ENCODE measurements at places on chromosomes 3 and 15.
A peak's percentile ranks its signal among the peaks of the same experiment; 100 is the strongest.

DNA sequence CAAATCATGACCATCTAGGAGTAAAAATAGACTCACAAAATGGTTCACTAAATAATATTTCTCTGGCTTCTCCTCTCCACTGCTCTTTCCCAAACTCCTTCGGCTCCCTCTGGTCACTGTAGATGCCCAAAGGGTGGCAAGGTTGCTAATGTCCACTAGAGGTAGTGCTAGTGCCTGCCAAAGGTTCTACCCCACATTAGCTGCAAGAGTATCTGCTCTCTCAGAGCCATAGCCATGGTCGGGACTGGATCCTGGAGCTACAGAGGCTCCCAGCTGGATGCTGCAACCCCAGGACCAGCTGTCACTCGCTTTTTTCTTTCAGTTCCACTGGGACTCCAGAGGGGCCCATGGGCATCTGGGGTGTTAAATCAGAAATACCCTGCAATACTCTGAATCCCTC is 8.5 kb downstream of the HTR3D start:
- no peak for DNase-seq

- no peak for DNase-seq
These were observed 223.8 kb upstream of the SATB1 start for GRCh38 chr3:18648868-18649462.

GRCh38 chr3:196198771-196199753 is 12.1 kb downstream of the ZDHHC19 start:
- no peak for DNase-seq

- DNase-seq, result peak; percentile 94
These were observed 2.1 kb downstream of the IDH2 start for GRCh38 chr15:90099868-90100831.

DNA sequence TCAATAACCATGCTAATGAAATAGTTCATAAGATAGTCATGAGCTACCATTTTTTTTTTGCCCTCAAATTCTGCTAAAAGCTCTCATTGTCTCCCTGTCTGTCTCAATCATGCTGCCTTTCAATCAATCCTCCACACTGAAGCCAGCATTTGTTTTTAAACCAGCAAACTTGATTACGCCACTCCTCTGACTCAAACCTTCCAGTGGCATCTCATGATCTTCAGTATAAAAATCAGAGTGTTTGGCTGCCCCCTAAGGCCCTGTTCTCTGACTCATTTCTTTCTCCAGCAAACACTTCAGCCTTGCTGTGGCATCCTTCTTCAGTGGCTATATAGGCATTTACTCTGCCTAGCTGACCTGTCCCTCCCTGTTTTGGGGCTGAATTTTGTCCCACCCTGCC is 36.0 kb upstream of the EOMES start:
- DNase-seq, result peak; percentile 53

- no peak for DNase-seq
These were observed 181.6 kb downstream of the EPHA6 start for GRCh38 chr3:96996009-96996408.

GRCh38 chr3:78183906-78184599 is 1144.2 kb downstream of the ROBO2 start:
- DNase-seq, result no peak

DNA sequence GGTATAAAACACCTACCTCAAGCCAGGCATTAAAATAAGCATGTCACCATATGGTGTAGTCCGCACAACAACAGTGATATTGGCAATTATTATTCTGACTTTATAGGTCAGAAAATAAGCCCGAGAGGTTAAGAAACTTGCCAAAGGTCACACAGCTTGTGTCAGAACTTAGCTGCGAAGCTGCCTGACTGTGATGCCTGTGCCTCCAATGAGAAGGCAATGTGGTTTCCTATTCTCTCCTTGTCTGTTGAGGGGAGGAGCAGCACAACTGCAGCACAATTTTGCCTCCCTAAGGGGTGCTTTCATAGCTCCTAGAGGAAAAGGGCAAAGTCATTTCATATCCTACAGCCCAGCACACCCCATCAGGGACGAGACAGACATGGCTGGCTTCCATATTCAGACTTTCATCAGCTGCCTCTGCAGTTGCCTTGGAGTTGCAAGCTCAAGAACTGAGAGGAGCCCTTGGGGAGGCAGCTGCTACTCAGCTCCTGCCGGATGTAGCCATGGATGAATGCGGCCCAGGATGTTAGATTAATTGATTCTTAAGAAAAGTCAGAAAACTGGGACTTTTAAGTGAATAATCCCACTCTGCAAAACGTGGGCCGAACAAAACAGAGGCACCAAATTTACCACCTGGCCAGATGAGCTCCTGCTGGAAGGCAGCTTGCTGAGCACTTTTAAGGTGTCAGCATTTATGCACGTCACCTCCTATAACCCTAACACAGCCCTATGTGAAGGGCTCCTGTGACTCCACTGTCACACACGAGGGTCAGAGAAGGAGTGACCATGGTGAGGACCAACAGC is 38.5 kb downstream of the MYO5C start:
- no peak for DNase-seq

GRCh38 chr15:49964551-49964950 is 154.5 kb downstream of the ATP8B4 start:
- no peak for DNase-seq

DNA sequence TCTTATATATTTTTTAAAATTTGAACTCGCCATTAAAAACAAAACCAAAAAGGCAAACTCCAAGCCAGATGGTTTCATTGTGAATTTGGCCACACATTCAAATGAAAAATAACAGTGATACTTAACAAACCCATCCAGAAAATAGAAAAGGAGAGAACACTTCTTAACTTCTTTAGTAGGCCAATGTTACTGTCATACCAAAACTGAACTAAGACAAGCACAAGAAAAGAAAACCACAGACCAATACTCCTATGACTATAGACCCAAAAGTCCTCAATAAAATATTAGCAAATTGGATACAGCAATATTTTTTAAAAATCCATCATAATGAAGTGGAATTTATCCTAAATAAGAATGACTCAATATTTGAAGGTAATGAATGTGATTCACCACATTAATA is 73.5 kb upstream of the ALDH1A3 start:
- DNase-seq, result no peak

GRCh38 chr3:116018646-116019045 is 395.3 kb downstream of the GAP43 start:
- peak; percentile 35 for DNase-seq
